Stimulated activated CD8-positive, alpha-beta memory T cell treated with anti-CD3 and anti-CD28 coated beads, Interleukin-7, amount 100 ng/mL, for 1 hour (primary cell): ENCODE measurements at places on chromosomes 7 and 10.

GRCh38 chr7:37198041-37198905, 250.4 kb downstream of the ELMO1 start:
- no peak for DNase-seq

DNA sequence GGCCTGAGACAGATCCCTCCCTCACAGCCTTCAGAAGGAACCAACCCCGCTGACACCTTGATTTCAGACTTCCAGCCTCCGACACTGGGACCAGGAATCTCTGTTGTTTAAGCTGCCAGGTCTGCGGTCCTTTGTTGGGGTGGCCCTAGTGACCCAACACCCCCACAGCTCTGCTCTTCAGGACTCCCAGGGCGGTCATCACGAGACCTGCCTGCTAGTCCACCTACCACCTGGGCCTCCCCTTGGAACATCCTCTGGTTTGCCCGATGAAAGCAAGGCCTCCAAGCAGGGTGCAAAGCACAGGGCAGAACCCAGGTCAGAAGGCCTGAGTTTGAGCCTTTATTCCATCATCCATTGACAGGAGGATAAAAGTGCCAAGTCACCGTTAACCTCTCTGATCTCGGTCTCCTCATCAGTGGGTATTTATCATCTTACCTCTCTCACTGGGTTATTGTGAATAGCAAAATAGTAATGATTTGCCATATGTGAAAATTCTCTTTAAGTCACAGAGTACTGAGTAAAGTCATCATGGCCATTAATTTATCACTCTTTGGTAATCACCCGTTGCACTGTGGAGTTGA, 16.9 kb upstream of the SMARCD3 start:
- DNase-seq: no peak

DNA sequence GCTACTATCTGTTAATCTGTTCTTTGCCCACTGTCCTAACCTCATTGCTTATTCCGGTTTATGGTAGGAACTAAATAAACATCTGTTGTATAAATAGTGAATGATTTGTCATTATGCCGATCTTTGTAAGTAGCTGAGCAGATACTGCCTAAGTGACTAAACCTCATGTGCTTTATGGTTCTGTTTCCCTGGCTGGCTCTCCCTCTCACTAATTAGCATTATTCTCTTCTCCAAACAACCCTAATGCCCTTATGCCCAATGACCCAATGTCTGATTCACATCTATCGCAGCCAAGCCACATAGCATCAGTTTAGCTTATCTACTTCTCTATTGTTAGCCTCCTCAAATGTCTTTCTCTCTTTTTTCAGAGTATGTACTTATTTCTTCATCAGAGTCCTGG, 462.3 kb upstream of the POT1 start:
- no peak for DNase-seq

GRCh38 chr7:4015371-4015770, 666.7 kb upstream of the FOXK1 start:
- DNase-seq: no peak

- DNase-seq: no peak
These were observed 2.3 kb downstream of the AGMO start for GRCh38 chr7:15559416-15559928.

DNA sequence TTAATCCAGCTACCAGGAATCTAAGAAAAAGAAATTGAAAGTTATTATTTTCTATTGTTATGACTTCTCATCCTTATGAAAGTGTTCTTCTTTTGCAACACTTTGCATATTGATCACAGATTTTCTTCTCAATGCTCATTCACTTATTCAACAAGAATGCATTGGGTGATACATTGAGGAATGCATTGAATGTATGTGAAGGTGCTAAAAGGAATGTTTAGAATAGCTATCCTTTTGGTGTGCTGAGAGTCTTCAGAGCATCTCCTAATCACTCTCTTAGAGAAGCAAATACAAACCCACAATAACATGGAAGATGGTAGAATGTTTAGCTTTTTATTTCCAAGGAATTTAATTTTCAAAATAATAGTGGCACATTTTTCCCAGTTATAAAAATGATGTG, 122.1 kb upstream of the KMT2E start:
- DNase-seq: no peak

DNA sequence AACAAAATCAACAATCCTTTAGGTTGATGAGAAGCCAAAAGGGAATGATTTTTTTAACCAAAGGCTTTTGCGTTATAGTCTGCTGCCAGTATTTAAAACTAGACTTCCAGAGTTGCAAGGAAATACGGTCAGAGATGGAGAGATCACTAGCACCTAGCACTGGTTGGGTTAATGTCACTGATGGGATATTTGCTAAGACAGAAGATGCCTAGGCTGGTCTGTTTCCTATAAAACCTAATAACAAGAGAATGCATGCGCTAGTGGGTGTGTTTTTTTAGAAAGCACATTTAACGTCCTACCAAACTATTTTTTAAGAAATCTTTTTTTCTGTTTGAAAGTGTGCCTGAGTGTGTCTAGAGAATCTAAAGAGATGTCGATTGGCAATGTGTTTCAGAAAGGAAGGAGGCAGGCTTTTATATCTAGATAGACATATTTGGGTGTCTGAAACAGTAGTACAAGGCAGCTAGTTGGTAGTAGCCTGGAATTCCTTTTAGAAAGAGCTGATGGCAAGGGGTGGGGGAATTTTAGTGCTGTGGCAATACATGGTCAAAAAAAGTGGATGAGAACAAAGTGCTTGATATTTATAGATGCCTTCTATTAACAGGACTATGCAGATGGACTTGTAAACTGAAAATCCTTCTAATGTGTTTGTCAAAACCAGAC, 863 bp downstream of the CALD1 start:
- no peak for DNase-seq
